ENCODE measurements at places on chromosomes 1 and 21.

GRCh38 chr1:153475282-153475681 is 14.8 kb upstream of the S100A7 start:
- no peak for DNase-seq

- no peak for DNase-seq
Observed at GRCh38 chr1:229432116-229432461, 1.8 kb downstream of the ACTA1 start.

DNA sequence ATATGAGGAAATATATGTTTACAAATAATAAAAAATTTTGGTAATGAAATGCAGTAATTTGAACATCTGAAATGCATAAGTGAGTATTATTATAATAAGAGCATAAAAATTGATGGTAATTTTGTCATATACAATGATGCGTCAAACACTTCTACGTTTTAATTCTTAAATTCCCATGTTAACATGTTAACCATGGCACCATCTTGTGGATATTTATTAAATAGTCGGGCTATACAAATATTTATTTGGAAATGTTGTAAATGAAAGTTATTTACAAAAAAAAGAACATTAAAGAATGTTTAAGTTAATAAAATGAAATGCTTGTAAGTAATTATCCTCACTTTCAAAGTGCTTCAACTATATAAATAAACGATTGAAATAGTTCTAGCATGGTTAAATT is 57.2 kb upstream of the C1orf185 start:
- DNase-seq = peak; percentile 22

DNA sequence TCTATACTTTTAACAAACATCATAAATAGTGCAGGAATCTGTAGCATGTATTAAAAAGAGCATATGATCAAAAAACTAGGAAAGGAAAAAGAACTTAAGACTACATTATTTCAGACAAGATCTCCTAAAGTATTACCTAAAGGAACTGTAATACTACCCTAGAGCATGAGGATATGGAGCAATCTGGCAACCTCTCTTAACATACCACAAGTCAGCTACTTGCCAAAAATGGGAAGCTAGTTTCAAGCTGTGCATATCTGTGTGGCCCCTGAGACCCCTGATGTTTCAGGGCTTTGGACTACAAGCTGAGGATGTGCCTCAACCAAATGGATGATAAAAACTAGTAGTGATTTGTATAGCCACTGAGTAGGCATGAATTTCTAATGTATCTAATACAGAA is 525.6 kb downstream of the PTBP2 start:
- no peak for DNase-seq

- DNase-seq = no peak
Observed at GRCh38 chr1:221074332-221074731, 195.1 kb downstream of the HLX start.

GRCh38 chr1:225735252-225736149 is 42.1 kb upstream of the SRP9 start:
- no peak for DNase-seq

DNA sequence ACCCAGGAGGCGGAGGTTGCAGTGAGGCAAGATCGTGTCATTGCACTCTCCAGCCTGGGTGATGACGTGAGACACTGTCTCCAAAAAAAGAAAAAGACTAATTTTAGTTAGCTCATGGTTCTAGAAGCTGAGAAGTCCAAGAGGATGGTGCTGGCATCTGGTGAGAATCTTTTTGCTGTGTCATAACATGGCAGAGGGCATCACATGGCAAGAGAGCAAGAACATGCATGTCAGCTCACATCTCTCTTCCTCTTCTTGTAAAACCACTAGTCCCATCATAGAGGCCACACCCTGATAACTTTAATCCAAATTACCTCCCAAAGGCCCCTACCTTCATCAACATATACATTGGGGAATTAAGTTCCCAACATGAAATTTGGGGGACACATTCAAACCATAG is 13.8 kb upstream of the CNN3 start:
- DNase-seq = no peak

DNA sequence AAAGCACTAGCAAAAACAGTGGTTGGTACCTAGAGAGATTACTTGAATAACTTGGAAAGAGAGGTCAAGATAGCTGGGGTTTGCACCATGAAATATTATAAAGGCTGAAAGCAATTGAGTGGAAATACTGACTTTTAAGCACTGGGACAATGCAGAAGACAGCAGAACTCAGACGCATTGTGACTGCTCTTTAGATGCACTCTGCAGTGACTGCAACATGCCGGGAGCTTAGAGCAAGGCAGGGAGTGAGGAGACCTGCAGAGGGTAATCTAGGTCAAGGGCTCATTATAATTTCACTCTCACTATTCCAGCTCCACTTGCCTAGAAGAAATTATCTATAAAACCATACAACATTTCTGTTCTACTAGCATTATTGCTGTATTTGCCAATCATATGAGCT is 36.6 kb downstream of the OLFM3 start:
- no peak for DNase-seq
